ENCODE measurements at places on chromosomes 13 and 19.

DNA sequence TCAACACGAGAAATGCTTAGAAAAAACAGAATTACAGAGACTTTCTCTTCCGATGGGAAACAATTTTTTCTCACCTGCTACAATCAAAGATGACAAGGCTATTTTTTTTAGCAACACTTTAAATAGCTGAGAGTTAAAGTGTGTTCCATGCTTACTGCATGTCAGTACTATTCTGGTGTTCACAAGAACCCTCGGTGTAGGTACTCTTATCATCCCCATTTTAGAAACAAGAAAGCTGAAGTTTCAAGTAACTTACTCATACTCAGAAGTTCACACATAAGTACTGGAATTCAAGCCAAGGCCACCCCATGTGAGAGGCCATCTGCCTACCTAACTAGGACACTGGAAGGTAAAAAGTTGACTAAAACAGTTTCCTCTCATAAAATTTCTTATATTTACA, 9.0 kb upstream of the TNFRSF19 start:
- H3K27ac ChIP-seq = no peak overlapping the region
- peaks cover 15% of the 10 kb centered on the region for H3K4me1 ChIP-seq
- no peak overlapping the region for H3K4me3 ChIP-seq
- DNase-seq = no peak
- H3K27me3 ChIP-seq = peaks cover 12% of the 10 kb centered on the region

GRCh38 chr13:112102243-112102642, 35.3 kb downstream of the SOX1 start:
- peaks cover 51% of the 10 kb centered on the region for H3K27me3 ChIP-seq
- no peaks in the 10 kb centered on the region for H3K4me1 ChIP-seq
- no peak overlapping the region for H3K4me3 ChIP-seq
- H3K27ac ChIP-seq = no peak overlapping the region

DNA sequence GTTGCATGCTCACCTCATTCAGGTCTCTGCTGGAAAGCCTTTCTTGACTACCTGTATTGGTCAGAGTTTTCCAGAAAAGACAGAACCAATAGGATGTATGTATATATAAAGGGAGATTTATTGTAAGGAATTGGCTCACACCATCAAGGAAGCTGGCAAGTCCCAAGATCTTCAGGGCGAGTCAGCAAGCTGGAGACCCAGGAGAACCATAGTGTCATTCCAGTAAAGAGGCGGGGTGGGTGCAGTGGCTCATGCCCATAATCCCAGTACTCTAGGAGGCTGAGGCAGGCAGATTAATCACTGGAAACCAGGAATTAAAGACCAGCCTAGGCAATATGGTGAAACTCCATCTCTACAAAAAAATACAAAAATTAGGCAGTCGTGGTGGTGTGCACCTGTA, 30.4 kb upstream of the FARP1 start:
- no peaks in the 10 kb centered on the region for H3K36me3 ChIP-seq
- DNase-seq = no peak
- no peak overlapping the region for H3K27ac ChIP-seq
- no peak overlapping the region for H3K4me3 ChIP-seq
- H3K4me1 ChIP-seq = no peaks in the 10 kb centered on the region
- H3K27me3 ChIP-seq = no peaks in the 10 kb centered on the region

DNA sequence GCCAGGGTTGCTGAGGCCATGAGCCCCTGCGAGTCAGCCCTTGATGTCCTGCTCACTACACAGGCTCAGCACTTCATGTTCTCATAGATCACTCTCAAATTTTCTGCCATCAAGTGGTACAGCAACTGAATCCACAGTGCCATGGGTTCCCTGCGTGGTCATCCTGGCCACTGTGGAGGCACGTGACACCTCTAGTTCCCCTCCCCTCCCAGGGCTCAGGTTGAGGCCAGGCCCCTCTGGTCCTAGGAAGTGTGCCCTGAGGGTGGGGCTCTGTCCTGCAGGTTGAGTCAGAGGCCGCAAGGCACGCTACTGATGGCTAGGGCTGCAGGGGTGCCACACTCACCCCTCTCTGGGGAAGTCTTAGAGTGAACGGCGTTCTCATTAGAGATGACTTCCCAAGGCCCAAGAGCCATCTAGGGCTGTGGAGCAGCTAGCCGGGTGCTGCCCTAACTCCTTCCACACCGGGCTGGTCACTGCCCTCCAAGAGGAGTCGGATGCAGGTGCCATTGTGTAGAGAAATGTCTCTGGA, 39.8 kb upstream of the TPM4 start:
- H3K4me3 ChIP-seq = no peak overlapping the region
- peaks cover 4% of the 10 kb centered on the region for H3K4me1 ChIP-seq
- no peaks in the 10 kb centered on the region for H3K36me3 ChIP-seq
- H3K27ac ChIP-seq = no peak overlapping the region

- H3K27ac ChIP-seq = peak overlapping the region; percentile 90
- H3K4me1 ChIP-seq = peaks cover 17% of the 10 kb centered on the region
These were observed 4.5 kb downstream of the MAMSTR start for GRCh38 chr19:48714759-48715675.

- no peak for DNase-seq
- H3K36me3 ChIP-seq = no peaks in the 10 kb centered on the region
- peaks cover 14% of the 10 kb centered on the region for H3K4me1 ChIP-seq
- no peaks in the 10 kb centered on the region for H3K27me3 ChIP-seq
- no peak overlapping the region for H3K4me3 ChIP-seq
These were observed 24.0 kb upstream of the KATNAL1 start for GRCh38 chr13:30331331-30331771.

- H3K4me1 ChIP-seq = peaks cover 9% of the 10 kb centered on the region
- H3K4me3 ChIP-seq = no peak overlapping the region
- no peak for DNase-seq
- H3K36me3 ChIP-seq = no peaks in the 10 kb centered on the region
- H3K27ac ChIP-seq = no peak overlapping the region
These were observed 132.8 kb downstream of the RGCC start for GRCh38 chr13:41590122-41590521.

Data from activated T-cell treated with anti-CD3 and anti-CD28 coated beads, Interleukin-2, amount 50 U/mL, for 72 hours (primary cell).